Cerebellar cortex (tissue), 1 donor: ENCODE measurements at places on chromosomes 5 and 9.
A peak's percentile ranks its signal among the peaks of the same experiment; 100 is the strongest.

- DNase-seq, result no peak
Observed at GRCh38 chr9:81682797-81683196, 6.5 kb downstream of the TLE1 start.

DNA sequence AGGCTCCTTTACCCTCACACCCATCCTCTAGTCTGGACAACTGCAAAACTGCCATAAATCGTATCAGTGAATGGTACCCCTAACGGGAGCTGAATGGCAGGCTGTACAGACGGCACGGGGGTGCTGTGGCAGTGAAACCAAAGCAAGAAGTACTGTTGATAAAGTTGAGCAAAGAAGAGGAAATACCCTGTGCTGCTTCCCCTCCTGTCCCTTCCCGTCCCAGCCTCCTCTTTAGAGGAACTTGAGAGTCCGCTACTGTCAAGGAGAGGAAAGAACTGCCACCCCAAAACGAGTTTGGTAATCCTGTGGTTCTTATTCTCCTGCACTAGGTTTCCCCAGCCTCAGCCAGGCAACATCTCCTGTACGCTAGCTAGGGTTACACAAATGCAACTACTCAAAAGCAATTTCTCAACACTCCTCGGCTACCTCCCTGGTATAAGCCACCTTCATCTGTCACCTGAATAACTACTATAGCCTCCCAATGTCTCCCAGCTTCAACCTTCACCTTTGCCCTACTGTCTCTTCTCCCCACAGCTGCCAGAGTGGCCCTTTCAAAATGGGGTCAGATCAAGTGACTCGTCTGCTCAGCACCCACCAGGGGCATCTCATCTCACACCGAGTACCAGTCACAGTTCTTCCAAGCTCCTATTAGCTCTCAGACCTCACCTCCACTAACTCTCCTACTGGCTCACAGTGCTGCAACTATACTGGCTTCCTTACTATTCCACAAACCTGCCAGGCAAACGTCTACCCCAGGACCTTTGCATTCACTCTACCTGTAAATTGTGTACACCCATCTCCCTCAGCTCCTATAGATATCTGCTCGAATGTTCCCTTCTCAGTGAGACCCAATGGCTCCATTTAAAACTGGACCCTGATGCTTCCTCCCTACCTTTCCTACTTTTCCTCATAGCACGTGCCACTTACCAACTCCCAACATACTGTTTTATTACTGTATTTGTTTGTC, 4.1 kb downstream of the GLRX start:
- peak; percentile 16 for DNase-seq

GRCh38 chr5:230711-231110, 12.6 kb downstream of the SDHA start:
- DNase-seq, result no peak

GRCh38 chr5:151863566-151863965, 61.1 kb downstream of the GLRA1 start:
- DNase-seq, result no peak

DNA sequence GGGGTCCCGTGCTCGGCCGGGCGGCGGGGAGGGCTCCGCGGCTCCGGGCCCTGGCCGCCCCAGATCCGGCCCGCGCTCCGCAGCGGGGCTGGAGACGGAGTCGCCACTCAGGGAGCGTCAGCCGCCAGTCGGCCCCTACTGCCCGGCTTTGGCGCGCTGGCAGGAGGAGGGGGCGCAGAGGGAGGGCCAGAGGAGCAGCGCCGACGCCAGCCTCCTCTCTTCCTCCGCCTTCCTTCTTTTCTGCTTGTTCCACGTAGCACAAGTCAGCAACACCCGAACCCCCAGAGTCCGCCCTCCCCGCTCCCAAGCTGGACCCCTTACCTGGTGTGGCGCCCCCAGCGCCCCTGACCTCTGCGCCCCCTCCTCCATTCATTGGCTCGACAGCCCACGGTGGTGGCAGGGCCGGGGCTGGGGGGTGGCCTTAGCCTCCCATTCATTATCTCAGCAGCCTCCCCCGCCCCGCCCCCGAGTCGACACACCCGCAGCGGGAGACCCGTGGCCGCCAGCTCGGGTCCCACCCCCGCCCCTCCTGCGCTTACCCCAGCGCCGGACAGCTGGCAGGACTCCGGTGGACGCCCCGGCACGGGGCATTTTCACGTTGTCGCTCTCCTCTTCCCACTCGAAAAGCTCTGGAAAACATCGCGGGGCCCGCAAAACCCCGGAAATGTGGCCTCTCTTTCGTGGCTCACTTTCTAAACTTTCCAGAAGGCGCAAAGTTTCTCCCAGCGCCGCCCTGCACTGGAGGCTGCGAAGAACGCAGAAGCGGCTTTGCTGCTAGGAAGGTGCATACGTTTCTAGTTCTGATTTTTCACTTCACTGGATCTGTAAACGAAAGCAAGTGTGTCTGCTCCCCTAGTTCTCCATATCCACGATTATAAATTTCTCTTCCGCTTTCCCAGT, at the start of gene LPAR1:
TSS of gene LPAR1 (minus strand) at position 140 of the 900 bp plus-strand sequence. CDS start 66,353 bp downstream, outside the sequence.
- DNase-seq, result no peak

DNA sequence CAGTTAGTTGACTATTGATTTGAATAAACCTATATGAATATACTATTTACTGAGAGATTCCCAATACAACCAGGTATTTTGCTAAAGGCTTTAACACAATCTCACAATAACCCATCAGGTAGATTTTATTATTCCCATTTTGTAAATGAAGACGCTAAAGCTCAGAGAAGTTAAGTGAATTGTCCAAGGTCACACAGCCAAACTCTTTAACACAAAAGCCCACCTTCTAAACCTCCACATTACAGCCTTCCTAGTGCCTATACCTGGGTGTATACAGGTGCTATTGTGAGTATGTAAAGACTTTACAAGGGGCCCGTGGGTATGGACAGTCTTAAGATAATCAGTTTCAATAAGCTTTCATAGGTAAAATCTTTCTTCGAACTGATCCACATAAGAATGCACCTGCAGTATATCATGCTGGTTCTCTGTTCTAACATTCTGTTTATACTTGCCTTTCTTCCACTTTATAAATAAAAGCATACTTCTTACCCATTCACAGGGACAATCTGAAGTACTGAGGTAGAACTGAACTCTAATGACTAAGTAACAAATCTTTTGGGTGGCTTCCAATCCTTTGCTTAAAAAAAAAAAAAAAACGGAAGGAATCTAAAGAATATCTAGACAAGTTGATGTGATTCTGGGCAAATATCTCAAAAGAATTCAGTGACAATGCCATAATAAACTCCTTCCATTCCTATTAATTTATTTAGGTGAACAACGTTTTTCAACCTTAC, 59.1 kb downstream of the PJA2 start:
- DNase-seq, result no peak

- no peak for DNase-seq
Observed at GRCh38 chr9:74748966-74749365, 138.8 kb downstream of the TRPM6 start.

DNA sequence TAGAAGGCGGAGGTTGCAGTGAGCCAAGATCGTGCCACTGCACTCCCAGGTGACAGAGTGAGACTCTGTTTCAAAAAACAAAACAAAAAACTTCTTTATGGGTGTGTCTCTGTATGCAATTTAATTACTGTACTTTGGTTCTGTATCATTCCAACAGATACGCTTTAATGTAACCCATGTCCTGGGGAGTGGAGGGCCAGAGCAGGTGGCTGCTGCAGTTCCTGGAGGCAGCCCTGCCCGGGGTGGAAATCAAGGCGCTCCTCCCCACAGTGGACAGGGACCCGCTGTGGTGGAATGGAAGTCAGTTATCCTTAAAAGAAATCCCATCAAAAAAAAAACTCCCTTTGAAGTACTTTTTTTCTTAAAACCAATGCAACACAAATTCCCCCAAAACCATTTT, 1.9 kb downstream of the DAP start:
- no peak for DNase-seq

DNA sequence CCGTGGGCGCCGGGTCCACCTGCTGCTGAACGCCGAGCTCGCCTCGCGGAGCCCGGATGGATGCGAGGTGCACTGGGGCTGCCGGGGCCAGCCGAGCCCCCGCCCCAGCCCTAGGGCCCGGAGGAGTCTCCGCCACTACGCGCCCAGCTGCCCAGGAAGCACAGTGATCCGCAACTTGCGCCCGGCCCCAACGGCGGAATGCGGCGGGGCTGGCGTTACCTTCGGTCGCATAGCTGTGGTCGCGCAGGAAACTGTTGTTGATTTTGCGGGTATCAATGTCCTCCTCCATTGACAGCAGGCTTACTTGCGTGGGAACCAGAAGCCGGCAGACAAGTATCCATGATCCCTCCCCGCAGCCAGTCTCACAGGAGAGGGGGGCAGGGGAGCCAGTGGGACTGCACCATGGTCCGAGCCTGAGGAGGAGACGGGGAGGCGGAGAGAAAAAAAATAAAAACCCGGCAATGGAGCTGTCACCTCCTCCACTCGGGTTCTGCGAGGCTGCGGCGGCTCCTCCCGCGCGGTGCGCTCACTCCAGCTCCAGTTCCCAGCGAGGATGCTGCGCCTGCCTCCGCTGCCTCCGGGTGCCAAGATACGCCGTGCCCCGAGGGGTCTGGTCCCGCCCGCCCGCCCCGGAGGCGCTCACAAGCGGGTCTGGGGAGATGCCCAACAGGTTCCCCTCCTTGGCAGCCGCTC, 628 bp downstream of the PPP2R2B start:
- peak; percentile 63 for DNase-seq

DNA sequence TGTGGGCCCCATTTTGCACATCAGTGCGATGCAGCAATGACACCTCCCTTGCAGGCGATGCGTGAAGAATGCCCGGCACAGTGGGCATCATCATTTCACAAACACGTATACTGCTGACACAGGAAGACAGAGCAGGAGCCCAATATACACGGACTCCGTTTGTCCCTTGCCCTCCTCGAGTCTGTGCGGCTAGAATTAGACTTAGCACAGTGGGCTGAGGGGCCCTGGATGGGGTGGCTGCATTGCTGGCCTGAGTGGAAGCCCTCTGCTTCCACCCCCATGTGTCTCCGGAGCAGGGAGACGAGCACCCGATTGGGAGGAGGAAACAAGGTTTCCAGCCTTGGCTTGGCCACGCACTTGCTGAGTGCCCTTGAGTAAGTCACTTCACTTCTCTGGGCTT, 40.8 kb downstream of the GSN start:
- DNase-seq, result no peak

GRCh38 chr5:176859916-176860315, 39.2 kb downstream of the HK3 start:
- no peak for DNase-seq

GRCh38 chr5:119341452-119342349, 14.1 kb upstream of the TNFAIP8 start:
- no peak for DNase-seq

DNA sequence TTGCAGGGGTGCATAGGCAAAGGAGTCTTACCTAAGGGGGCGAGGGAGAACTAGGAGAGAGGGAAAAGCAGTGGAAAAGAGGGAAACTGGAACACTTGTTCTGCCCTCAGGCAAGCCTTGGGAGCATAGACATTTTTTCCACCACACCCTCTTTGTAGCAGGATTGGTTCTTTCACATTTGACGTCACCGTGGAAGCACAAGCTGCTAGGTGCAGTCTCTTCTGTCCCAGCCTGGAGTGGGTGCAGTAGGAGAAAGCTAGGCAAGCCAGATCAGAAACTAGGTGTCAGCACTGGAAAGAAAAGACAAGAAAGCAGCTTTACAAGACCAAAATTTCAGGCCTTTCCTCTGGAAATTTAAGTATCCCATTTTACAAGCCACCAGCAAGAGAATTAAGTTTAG, 440.4 kb downstream of the EFNA5 start:
- no peak for DNase-seq

- DNase-seq, result no peak
Observed at GRCh38 chr5:168699002-168699401, 119.8 kb upstream of the PANK3 start.

DNA sequence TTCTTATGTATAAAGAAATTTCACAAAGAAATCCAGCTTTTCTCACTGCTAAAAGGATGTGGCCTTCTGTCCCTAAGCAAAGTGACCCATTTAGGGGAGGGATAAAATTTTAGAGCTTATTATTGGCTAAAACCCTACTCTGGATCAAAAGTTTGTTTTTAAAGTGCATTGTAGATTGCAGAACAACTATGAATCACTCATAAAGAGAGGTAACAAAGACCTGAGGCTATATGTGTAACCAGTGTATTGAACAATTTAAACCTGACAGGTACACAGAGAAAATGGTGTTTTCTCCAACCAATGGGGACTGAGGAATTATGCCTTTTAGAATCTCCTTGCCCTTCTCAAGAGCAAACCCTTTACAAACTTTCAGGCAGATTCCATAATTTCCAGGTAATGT, 86.6 kb downstream of the MUSK start:
- no peak for DNase-seq

DNA sequence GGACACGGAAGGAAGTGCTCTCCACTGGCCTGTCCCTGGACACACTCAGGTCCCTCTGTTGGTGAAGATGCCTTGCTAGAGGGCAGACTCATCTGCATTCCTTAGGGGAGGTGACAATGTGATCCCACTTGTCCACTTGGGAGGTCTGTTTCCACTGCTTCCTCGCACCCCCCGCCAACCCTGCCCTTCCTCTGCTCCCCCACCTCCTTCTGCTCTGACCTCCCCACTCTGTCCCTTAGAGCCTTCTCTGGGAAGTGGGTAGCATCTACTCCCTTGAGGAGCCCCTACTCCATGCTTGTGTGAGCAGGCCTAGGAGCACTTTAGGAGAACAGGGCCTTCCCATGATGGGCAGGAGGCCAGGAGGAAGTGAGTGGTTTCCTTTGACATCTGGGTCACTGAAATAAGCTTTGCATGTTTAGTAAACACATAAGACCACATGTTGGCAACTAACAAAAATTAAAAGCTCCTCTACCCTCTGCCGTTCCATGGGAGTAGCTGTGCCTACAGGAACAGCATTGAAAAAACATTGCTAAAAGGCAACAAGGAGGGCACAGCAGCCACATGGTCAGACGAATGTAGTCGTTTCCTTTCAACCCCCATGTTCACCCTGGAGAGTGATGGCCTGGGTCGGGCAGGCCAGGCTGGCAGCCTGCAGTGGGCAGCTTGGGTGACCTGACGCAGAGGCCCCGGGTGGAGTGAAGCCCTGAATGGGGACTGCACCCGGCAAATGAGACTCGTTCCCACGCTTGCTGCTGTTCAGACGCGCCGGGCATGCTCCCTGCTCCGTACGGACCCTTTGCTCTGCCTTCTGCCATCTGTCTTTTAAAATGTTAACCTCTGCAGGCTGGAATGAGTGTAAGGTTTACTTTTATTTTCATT, 634.0 kb downstream of the IRX1 start:
- DNase-seq, result no peak

DNA sequence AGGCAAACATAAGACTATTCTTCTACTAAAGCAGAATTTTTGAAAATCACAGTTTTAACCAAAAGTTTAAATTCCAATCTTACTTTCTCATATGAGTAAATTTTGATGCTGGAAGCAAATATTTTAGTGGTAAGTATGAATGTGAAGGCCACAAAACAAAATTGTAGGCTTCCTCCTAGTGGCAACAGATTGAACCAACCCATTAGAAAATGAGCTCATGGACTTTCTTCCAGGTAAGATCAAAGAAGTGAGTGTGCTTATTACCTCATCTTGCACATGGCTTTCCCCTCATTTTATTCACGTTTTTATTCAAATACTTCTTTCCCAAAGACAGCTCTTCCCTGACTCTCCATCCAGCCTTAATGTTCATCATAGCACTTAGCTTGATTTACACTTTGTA, 16.5 kb upstream of the RLN2 start:
- DNase-seq, result no peak
